ENCODE measurements at places on chromosomes 3 and 15.

- no peak for DNase-seq
Measured at GRCh38 chr15:44427756-44428724, 611 bp downstream of the CTDSPL2 start.

DNA sequence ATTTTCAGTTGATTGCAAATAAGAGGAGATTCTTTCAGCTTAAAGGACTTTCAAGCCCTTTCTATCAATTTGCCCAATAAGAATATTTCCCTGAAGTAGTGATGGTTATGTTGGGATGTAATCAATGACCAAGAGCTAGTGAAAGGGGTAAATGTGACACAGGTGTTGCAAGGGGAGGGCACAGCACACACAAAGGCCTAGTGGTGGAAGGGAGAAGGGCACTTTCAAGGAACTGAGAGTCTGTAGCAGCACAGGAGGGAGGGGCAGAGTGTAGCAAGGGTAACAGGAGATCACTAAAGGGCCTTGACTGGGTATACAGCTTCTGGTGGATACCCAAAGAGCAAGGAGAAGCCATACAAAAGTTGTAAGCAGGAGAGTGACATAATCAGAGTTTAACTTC is 217.8 kb upstream of the ARHGEF26 start:
- no peak for DNase-seq

DNA sequence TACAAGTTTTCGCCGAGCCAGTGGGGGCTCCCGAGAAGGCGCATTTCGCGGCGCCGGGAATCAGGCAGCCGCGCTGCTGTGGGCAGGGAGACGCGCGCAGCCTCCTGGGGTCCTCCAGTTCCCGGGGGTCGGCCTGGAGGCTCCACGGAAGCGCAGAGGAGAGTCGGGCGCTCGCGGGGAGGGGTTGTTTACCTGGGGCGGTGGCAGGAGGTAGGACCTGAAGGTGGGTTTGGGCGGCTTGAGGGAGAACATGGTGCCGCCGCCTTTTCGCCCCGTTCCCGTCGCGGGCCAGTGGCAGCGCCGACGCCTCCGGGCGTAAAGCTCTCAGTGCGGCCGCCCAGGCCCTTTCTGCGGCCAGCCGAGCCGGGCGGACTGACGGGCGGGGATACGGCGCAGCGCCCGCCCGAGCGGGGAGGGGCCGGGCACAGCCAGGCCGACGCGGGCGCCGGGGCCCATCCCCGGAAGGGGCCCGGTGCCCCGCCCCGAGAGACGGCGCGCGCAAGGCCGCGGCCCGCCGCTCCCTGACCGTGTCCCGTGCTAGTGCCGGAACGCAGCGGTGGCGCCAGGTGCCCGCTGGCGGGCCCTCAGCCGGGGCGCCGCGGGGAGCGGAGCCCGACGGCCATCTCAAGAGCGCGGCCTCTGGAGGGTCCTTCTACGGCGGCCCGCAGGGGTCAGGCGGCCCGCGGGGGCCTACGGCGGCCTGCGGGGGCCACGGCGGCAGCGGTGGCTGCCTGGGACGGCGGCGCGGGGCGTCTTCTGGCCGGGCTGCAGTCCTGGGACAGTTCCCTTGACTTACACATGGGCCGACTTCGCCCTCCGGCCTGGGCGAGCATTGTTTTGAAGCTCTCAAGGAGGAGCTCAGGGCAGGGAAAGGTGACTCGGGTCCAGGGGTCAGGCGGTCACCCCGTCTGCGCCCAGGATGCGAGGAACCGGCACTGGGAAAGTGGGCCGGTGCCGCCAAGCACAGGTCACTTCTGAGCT is at the start of gene MTMR10:
MTMR10 (minus strand) TSS at position 374 of the 981 bp plus-strand sequence; CDS start at position 252, 122 bp downstream.
- DNase-seq, result peak; percentile 80

DNA sequence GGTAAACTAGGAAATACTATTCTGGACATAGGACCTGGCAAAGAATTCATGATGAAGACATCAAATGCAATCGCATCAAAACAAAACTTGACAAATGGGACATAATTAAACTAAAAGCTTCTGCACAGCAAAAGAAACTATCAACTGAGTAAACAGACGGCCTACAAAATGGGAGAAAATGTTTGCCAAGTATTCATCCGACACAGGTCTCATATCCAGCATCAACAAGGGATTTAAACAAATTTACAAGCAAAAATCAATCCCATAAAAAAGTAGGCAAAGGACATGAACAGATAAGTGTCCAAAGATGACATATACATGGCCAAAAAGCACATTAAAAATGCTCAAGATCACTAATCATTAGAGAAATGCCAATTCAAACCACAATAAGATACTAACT is 1088.9 kb downstream of the NAALADL2 start:
- DNase-seq, result no peak

DNA sequence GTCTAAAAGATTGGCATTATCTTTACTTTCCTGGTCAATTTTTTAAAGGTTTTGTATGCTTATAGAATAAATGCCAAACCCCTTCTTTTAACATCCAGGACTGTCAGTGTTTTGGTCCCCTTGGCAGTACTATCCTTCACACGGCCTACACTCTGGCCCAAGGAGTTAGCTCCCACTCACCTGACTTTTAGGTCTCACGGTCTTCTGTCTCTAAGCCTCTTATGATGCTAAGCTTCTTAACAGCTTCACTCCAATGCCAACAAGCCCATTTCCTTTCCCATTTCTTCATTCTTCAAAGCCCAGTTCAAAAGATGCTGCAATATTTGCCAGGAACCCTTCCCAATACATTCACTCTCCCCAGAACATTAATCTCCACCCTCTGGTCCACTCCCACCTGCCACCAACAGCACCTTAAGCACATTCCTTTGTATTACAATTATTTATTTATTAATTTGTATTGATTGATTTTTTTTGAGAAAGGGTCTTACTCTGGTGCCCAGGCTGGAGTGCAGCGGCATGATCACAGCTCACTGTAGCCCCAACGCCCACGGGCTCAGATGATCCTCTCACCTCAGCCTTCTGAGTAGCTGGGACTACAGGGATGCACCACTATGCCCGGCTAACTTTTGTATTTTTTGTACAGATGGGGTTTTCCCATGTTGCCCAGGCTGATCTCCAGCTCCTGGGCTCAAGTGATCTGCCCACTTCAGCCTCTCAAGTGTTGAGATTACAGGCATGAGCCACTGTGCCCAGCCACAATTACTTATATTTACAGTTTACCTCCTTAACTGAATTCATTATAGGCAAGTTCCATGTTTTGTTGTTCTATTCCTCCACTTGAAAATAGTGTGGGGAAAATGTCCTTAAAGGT is 27.8 kb downstream of the IFT80 start:
- DNase-seq, result no peak

DNA sequence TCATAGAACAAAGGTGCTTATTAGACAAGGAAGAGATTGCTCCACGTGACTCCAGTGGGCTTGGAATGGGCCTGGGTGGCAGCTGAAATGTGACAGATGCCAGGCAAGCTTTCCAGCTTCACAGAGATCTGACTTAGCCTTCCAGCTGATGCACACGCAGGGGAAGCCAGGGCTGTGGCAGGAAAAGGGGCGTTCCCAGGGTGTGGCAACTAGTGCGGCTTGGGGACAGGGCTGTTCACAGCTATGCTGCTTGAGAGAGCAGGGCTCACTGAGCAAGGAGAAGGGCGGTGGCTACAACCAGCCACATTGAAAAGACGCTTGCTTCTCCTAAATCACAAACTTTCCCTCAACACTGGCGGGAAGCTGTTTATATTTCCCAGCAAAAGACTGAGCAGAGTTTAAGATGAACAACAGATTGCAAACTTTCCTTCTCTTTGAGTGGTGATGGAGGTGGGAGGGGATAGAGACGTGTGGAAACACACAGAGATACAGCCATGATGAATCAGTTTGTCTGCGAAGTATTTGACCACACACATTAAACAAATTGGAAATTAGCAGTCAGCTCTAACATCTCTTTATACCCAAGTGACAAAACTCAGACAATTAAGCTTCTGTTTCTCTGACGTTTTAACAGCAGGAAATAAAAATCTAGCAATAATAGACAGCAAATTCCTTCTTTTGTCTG is 127.5 kb downstream of the BDH1 start:
- DNase-seq, result peak; percentile 83

DNA sequence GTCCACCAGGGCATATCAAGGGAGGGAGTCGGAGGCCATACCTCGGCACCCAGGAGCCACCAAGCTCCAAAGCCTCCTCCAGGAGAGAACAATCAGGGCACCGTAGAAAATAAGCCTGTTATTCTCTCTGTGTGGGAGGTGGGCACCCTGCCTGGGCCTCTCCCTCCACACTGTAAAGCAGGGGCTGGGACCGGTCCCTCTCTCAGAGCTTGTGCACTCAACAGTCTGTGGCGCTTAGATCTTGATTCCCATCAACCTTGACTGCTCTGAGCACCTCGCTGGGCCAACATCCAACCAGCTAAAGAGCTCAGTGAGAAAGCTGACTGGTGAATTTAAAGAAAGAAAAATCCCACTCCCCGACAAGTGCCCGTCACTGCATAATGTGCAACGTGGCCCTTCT is 53.0 kb downstream of the PCSK6 start:
- no peak for DNase-seq

GRCh38 chr3:105353485-105354161 is 13.1 kb upstream of the ALCAM start:
- peak; percentile 4 for DNase-seq

GRCh38 chr3:106025151-106025722 is 156.4 kb upstream of the CBLB start:
- no peak for DNase-seq

GRCh38 chr3:181851063-181851462 is 139.3 kb downstream of the SOX2 start:
- DNase-seq, result no peak

DNA sequence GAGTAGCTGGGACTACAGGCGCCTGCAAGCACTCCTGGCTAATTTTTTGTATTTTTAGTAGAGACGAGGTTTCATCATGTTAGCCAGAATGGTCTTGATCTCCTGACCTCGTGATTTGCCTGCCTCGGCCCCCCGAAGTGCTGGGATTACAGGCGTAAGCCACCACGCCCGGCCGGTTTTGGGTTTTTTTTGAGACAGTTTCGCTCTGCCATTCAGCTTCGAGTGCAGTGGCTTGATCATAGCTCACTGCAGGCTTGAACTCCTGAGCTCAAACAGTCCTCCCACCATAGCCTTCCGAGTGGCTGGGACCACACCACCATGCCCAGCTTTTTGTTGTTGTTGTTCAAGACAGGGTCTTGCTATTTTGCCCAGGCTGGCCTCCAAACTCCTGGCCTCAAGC is 16.0 kb upstream of the SCAP start:
- DNase-seq, result no peak

- DNase-seq, result no peak
Measured at GRCh38 chr15:74749832-74750231, 1.2 kb downstream of the CYP1A2 start.

DNA sequence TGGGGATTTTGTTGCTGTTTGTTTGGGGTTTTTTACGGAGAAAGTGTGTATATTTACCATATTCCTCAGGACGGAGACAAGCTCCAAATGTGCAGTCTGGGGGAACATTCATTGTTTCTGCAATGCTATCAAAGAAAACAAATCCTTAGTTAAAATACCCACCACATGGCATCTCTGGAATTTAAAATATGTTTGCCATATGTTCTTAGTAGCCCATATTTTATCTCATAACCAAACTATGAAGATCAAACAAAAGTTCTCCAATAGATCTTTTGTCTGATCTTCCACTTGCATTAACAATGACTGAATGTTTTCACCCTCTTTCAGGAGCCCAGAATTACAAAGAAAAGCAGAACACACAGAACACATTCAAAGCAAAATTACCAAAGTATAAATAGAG is 35.3 kb downstream of the EFHB start:
- DNase-seq, result no peak

GRCh38 chr3:123157209-123157597 is 44.5 kb upstream of the SEC22A start:
- no peak for DNase-seq

- no peak for DNase-seq
Measured at GRCh38 chr3:183539811-183540210, 15.7 kb downstream of the KLHL6 start.

- DNase-seq, result no peak
Measured at GRCh38 chr3:194871864-194872668, 186.4 kb downstream of the FAM43A start.

GRCh38 chr15:40844696-40845030 is 815 bp downstream of the SPINT1 start:
- DNase-seq, result peak; percentile 66

GRCh38 chr3:15180042-15180611 is 25.9 kb upstream of the CAPN7 start:
- no peak for DNase-seq

DNA sequence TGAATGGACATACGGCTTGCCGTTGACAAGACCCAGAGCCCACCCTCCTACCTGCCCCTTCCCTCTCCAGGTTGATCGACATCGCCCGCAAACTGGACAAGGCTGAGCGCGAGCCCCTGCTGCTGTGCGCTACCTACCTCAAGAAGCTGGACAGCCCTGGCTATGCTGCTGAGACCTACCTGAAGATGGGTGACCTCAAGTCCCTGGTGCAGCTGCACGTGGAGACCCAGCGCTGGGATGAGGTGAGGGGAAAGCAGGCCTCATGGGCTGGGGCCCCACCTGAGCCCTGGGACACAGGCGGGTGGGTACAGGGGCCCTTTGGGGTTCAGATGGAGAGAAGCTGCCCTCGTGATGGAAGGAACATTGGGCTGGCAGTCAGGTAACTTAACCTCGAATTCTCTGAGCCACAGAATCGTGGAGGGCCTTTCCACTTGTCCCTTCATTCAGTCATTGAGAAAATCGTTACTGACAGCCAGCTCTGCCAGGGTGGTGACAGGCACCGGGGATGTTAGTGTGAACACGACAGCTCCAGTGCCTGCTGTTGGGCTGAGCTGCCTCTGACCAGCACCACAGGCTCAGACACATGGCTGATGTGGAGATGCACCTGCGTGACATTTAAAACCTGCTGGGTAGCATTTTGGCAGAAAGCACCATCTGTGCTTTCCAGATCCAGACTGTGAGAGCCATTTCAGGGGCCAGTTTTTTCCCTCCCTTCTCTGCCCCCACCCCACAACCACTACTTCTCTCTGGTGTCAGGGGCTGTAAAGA is 25.6 kb upstream of the RHO start:
- DNase-seq, result no peak

DNA sequence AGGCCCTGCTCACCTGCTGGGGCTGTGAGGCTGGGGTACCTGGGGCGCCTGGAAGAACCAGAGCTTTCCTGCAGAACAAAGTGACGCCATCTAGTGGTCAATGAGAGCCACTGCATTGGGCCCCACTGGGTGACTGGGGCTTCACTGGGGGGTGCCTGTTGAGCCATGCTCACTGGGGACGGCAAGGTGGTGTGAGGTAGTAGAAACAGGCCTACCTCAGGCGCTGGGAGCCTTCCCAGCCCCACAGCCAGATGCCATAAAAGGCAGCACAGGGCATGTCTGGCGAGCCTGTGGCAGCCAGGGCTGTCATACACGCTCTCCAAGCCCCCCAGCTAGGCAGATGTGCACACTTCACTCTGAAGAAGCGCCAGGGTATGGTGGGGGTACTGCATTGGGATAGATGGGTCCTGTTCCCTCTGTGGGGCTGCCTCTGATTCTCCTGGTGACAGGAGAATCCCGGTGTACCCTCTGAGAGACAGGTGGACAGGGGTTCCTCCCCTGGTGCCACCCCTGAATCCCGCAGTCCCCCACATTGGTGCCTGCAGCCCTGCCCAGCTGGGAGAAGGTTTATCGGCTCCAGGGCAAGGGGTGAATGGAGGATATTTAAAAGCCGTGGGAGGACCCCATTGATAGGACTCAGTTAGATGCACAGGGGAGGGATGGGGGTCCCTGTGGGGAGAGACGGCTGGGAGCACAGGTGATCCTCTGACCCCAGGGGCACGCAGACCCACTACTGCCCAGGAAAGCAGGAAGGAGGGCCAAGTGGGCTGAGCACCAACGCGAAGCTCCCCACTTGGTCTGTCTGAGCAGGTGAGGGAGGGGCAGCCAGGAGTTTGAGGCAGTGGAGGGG is 178.8 kb downstream of the NSMCE3 start:
- peak; percentile 74 for DNase-seq

Measured in activated CD4-positive, alpha-beta T cell treated with anti-CD3 and anti-CD28 coated beads for 36 hours (primary cell).